ENCODE measurements at places on chromosomes 12 and 14. TPM values are rescaled to one million over a fixed set of nuclear protein-coding genes. Genes with fewer than 3 reads are reported as not detected.

DNA sequence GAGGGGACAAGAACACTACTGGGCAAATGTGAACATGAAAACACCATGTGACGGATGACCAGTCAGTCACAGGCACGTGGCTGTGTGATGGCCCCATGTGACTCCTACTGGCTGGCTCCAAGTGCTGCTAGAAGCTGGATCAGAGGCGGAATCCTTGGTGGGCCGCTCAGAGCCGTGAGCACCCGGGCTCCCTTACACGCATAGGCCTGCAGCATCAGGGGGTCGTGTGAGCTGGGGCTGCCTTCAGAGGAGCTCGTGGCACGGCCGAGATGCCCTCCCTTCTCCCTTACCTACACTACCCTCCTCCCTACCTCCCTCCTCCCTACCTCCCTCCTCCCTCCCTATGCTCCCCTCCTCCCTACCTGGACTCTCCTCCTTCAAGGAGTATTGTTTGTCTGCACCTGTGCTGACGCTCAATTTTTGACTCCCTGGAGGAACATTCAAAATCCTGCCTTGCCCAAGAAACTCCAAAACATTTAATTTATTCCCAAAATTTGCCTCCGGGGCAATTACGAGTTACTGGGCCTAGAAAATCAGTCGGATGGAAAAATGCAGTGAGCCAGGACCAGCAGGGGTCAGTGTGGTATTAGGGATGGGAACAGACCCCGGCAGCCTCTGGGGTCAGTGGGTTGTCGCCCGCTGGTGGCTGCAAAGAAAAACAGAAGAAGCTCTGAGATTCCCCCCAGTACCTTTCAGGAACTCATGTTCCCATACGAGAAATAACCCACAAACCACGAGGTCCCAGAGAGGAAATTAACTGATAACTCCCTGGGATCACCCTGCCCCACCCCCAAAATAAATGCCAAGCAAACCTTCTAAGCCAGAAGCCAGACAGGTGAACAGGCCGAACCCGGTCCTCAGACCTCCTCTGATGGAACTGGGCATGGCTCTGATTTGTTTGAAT is 61.3 kb downstream of the C14orf132 start:
- peak; percentile 80 for DNase-seq

GRCh38 chr12:31874961-31875608 is 84.1 kb upstream of the RESF1 start:
- peak; percentile 60 for DNase-seq

DNA sequence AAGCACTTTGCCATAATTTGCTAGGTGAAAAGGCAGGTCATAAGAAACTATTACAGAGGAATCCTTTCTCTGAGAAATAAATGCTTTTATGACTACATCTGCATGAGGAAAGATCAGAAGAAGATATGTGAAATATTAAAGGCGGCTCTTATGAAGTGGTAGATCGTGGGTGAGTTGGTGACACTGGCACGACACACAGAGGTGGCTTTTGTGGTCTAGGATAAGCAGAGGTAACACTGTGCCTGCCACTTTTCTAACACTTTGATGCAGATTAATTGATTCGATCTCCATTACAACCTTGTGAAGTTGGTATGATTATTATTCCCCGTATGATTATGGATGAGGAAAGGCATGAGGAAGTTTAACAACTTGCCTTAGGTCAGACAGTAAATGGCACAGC is 60.0 kb upstream of the ELK3 start:
- DNase-seq: no peak

GRCh38 chr14:77469539-77469938 is 11.6 kb downstream of the AHSA1 start:
- DNase-seq: no peak

The DDX51 gene
- total RNA-seq: 18.0 TPM

All from mucosa of gallbladder (tissue), 1 donor.